ENCODE measurements at places on chromosomes 5 and 9.

DNA sequence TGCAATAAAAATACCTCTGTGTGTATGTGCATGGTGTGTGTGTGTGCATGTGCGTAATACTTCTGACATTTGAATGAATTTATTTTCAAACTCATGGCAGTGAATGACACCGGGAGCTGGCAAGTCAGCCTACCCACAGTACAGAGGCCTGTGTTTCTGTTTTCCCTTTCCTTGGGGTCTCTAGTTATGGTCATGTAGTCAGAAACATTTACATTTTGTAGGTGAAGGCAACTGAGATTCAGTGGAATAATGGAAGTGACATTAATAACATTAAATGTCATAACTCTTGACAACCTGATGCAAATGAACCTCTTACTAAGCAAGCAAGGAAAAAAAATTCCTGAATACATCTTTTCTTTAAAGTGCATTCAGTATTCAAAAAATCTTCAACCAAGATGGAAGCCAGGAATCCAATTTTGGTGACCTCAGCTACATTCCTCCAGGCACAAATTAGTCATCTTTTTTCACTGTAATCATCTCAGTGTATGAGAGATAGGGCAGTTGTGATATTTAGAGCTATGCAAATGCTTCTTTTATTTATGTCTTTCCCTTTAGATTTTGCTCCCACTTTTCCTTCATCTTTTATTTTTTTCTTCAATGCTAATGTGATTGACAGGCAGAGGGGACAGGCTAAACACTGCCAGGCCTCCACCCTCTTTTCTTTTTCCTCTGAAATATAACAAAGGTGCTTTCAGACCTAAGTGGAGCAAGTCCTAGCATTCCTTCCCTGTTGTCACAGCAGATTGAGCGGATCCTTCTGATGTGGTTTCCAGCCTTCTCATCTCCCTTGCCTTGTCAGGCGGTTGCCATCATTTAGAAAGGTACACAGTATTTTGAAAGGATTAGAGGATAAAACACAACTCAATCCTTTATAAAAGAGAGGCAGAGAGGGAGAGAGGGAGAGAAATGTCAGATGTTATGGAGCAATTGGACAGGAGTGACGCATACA, 569.8 kb upstream of the ADAMTS16 start:
- no peak for DNase-seq

DNA sequence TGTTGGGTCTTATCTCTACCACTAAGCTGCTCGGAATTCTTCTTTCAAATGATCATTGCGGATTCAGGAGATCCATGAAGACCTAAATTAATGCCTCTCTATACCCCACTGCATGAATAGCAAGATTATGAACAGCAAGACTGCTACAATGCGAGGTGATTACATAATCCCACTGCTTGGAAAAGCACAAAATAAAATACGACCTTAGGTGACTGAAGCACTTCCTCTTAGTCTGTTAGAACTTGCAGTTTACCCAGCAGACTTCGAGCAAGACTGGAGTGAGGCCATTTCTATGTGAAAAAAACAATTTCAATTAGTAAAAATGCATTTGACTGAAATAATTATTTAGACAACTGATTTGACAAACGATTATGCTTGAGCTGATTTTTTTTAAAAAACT, 59.8 kb downstream of the SH3RF2 start:
- no peak for DNase-seq

- no peak for DNase-seq
Measured at GRCh38 chr5:38515092-38515491, 41.4 kb downstream of the LIFR start.

GRCh38 chr9:70100362-70100761, 56.7 kb downstream of the MAMDC2 start:
- no peak for DNase-seq

DNA sequence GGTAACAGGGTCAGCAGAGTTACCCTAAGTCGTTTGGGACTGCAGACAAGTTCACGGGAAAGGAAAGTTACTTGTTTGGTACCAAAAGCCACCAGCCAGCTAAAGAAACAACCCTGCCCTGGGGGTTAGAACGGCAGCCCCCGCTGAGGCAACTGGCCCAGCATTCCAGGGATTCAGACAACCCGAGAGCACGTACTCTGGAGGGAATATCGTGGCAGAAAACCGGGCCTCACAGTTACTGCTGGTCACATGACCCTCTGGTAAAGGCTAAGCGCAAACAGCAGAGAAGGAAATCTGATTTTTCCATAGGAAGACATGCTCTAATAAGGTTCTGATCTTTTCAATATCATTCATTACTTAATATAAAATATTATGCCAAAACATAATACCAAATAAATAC, 22.5 kb upstream of the MLANA start:
- DNase-seq, result no peak

- DNase-seq, result no peak
Measured at GRCh38 chr5:177600508-177601018, 631 bp downstream of the B4GALT7 start.

DNA sequence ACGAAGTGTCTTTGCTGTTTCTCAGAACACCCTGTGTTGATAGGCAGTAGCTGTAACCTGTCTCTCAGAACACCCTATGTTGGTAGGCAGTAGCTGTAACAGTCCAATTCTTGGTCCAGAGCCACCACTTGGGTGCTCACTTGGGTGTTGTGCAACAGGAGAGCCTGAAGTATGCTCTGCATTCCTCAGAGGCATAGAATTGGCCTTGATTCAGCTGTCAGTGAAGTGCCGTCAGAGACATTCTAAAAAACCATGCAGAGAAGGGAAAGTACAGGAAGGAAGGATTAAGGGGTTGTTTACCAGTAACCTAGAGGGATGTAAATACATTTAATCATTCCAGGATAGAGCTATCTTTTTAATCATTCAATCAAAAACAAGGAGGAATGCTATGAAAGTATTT, 231.2 kb downstream of the ARRDC3 start:
- no peak for DNase-seq

DNA sequence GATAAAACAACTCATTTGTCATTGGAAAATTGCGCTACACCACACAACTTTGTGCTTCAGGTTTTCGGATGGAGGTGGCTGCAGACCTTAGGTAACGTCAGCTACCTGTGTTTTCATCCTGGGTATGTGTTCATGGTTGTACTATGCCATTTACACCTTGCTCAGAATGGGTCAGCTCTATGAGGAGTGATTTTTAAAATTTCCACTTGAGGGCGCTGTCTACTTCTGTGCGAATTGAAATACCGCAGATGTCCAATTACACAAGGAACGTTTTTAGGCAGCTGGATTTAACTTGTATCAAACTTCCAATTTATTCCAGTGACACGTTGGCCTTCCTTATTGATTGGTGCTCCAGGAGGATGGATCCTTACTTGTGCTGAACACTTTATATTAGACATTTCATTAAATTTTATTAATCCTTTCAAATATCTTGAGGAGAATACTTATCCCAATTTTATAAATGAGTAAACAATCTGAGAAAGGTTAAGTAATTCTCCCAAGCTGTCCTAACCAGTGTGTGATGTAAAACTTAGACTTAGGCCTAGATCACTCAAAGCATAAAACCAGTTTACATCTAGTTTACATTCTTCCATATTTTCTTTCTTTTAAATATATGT, 23.4 kb downstream of the DMRTA1 start:
- peak; percentile 8 for DNase-seq

GRCh38 chr5:132022737-132023136, 11.3 kb upstream of the ACSL6 start:
- peak; percentile 67 for DNase-seq

- no peak for DNase-seq
Measured at GRCh38 chr5:93810780-93811179, 69.4 kb upstream of the POU5F2 start.

DNA sequence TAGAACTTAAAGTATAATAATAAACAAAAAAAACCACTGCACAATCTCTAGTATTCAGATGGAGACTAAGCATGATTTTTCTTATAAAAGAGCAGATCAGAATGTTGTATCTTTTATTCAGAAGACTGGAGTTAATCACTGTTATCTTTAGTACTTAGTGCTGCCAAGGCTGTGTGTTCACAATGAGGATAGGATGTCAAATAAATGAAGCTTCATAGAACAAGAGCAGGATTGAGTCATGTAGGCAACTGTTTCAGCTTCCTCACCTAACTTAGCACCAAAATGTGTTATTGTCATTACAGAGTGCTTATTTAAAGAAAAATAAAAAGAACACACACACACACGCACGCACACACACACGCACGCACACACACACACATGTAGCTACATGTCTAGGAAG, 58.1 kb upstream of the CDKN2B start:
- DNase-seq, result no peak

DNA sequence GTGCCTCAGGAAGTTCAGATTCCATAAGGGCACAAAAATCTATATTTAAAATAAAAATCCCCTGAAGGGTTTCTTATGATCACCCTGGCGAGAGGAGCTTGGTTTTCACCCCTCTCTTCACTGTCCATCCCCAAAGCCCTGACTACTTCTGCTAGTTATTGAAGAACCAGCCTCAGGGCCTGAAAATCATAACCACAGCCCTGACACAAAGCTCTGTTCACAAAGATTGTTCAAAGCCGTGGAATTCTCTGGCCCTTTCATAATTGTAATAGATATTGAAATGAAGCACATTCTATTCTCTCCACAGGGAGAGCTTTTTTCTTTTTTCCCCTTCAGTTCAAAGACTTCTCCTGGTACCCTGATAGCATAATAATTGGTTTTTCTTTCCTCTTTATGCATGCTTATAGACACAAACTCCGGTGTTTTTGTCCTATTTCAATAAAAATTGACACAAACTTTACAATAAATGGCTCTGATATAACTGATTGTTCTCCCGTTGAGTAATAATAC, 343.8 kb downstream of the CAAP1 start:
- no peak for DNase-seq
